ENCODE measurements at places on chromosomes 6 and 20.

DNA sequence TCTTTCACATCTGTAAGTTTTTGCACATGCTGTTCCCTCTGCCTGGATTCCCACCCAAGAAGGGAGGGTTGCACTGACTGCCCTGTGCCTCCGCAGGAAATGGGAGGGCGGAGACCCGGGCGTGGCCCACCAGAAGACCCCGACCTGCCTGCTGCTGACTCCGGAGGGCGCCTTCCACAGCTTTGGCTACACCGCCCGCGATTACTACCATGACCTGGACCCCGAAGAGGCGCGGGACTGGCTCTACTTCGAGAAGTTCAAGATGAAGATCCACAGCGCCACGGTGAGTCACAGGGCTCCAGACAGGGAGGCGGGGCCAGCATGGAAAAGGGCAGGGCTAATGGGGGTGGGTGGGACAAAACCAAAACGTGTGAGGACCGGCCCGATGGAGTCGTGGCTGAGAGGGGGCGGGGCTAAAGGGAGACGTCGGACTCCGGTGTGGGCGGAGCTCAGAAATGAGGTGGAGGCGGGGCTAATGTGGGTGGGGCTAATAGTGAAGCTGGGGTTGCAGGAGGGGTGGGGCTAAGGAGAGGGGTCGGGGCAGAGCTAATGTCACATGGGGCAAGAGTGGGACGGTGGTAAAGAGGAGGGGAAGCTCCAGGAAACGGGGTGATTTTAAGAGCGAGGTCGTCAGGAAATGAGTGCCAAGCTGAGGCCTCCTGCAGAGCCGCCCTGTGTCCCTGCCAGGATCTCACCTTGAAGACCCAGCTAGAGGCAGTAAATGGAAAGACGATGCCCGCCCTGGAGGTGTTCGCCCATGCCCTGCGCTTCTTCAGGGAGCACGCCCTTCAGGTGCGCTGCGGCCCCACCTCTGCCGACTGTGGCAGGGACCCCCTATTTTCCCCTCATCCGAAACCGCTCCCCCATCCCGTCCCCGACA, 12.6 kb downstream of the HSPA12B start:
- peak; percentile 65 for DNase-seq

DNA sequence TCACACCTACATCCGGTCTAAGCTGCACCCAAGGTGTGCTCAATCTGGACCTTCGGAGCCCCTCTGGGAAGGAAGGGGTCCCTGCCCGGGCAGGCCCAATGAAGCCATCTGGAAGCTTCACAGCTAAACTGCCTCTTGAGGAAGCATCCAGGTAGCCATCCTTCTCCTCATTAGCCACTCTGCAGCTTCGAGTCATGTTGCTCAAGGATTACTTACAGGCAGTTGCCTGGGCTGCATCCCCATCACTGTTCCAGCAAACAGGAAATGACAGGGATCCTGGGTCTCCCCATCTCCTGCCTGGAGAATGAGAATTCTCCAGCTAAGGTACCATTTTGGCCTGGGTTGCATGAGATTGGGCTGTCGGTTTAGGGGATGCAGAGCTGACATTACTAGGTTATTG, 91.7 kb downstream of the ERMARD start:
- DNase-seq, result no peak

DNA sequence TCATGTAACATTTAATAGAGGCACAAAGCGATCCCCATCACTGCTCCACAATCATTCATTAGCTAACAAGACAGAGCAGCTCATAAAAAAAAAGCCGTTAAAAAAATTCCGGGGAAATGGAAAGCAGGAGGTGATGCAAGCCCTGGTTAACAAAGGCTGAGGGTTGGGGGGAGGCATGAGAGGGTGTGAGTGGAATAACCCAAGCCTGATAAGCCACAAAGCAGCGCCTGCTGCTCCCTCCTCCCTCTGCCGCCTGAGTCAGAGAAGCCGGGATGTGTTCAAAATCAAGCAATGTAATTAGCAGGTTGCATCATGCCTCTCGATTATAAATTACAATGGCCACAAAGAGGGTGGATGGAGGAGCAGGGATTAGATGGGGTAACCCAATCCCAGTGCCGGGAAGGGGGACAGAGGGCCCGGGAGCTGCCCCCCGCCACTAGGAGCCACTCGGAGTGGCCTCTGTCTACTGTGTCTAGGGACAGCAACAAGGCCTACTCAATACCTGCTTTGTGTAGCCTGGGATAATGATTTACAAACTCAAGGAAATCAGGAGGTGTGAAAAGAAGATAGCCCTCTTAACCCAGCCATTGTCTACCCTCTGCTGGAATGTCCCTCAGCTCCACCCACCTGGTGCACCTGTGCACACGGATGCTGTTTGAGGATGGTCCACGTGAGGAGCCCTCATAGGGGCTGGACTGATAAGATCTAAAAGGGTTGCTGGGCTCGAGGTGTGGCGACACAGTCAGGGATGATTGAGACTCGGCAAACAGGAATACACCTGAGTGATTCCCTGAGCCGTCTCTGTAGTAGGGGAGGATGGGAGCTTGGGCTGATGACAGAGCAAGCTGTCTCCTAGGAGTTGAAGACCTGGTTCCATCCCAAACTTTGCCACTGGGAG, 156.9 kb downstream of the VEGFA start:
- DNase-seq, result no peak

- no peak for DNase-seq
Observed at GRCh38 chr20:35702051-35702823, 3.0 kb downstream of the ROMO1 start.

DNA sequence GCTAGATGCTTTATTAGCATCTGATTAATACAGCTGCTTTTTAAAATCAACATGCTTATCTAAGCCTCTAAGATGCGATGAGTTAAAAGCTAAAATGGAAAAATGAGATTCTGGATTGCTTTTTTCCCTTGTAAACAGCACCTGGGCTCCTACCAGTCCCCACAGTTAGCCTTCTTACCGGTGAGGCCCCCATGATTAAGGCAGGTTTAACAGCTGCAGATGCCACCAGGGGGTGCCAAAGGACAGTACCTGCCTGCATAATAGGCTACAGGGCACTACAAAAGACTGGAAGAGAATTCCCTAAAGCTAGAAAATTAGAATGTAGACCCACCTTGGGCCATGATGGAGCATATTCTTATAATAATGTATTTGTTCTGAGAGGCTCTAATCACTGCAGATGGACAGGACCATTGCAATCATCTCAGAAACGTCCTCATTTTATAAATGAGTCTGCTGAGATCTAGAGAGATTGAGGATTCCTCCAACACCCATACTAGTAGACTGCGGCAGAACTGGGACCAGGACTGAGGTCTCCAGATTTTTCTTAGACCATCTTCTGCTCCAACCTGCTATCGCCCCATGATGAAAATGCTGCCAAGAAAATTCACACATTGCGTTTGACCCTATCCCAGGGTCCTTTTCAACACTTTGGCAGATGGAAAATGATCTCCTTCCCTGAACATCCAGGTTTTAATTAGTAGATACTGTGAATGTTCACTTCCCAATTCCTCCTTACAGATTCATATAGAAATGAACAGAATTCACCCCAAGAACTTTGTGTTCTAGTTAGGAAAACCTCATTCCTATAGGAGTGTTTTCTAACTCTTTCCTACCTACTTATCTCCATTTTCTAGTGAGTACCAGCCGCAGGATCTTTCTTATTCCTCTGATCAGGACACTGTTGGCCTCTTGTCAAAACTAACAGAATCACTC, 148.8 kb downstream of the RPS12 start:
- DNase-seq, result peak; percentile 44

GRCh38 chr20:59123011-59123677, 40.5 kb upstream of the ZNF831 start:
- no peak for DNase-seq

- no peak for DNase-seq
Observed at GRCh38 chr20:53149148-53149889, 177.2 kb downstream of the TSHZ2 start.

DNA sequence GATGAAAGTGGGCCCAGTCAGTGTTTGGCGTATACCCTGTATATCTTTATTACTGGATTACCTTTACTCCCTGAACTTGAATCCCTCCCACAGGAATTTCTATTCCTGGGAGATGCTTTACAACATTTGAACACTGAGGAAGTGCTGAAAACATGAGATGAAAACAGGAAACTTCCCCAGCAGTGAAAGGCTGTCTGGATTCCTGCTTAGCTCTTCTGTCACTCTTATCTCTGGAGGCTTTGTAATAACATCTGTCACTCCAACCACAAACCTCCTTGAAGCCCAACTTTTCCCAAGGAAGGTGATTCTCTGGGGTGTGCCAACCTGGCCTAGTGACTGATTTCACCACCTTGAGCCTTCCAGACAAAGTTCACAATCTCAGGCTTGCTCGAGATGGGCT, 264.5 kb upstream of the BMP2 start:
- no peak for DNase-seq

DNA sequence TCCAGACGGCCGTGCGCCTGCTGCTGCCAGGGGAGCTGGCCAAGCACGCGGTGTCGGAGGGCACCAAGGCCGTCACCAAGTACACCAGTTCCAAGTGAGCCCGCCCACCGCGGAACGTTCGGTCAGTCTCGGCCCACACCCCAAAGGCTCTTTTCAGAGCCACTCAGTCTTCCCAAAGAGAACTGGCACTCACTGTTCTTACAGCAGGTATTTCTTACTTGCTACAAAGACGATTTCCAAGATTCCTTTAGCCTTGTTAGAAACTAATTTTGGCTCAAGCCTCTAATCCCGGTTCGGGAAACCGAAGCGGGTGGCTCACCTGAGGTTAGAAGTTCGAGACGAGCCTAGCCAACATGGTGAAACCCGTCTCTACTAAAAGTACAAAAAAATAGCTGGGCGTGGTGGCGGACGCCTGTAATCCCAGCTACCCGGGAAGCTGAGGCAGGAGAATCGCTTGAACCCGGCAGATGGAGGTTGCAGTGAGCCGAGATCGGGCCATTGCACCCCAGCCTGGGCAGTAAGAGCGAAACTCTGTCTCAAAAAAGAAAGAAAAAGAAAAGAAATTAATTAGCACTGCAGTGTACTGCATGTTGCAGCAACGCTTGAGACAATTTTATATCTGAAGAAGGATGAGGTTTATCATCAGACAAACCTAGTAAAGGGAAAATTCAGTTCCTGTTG, 73.1 kb downstream of the OR2B2 start:
- DNase-seq, result no peak

DNA sequence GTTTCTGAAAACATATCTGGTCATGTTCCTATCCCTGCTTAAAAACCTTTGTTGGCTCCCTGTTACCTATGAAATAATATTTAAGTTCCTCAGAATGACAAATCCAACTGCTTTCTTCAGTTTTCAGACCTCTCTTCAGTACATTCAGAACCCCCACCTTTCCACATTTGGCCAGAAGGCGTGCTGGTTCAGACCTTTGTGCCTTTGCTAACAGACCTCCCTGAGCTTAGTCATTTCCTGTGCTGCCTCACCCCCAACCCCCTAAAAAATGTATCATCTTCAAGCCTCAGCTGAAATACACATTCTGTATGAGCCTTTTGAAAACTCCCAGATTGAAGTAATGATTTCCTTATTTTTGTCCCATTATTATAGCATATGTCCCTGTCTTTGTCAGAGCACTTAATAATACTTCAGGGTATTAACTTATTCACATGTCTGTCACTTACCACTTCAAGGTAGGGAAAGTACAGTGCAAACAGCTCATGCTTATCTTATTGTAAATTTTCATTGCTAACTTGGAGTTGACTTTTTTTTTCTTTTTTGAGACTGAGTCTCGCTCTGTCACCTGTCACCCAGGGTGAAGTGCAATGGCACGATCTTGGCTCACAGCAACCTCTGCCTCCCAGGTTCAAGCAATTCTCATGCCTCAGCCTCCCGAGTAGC, 19.7 kb downstream of the FAM217A start:
- DNase-seq, result peak; percentile 35

DNA sequence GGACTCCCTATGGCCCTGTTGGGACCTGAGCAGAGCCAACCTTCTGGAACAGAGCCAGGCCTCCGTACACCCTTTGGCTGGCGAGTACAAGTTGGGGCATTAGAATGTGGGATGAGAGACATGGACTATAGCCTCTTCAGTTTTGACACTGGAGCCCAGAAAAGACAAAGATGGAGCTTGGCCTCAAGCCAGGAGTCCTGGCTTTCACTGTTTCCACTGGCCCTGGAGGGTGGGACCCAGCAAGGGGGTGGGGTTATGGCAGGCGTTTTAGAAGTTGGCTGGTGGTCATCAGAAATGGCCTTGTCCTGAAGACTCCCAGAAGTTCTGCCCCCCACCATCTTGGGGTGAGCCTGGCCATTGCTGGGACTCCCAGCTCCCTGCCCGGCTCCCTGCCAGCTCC, 21.8 kb downstream of the ITPR3 start:
- DNase-seq, result no peak

DNA sequence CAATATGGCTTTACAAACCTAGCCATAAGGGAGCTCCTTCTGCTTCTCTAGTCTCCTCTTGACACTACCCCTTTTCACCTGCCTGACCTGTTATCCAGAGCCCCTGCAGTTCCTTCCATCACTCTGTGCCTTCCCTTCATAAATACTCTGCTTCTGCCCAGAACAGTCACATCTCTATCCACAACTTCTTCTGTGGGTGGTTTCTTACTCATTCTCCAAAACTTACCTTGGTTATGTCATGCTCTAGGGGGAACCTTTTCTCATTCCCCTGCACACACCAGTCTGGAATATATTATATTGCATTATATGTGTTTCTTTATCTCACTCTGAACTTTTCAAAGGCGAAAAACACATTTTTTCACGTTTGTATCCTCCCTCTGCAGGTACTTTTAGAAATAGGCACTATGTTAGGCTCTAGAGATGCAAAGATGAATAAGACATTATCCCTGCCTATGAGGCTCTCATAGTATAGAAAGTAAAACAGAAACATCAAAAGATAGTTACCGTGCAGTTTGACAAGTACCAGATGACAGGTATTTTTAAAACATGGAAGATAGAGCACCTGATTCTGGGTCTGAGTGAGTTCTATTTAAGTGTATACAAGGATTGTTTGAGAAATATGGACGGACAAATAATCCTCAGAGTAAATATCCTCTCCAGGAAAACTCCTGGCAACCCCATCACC, 51.5 kb downstream of the AIG1 start:
- no peak for DNase-seq

GRCh38 chr20:62210496-62210855, 9.6 kb downstream of the HRH3 start:
- DNase-seq, result no peak

GRCh38 chr6:155599561-155599960, 143.9 kb upstream of the NOX3 start:
- DNase-seq, result no peak

DNA sequence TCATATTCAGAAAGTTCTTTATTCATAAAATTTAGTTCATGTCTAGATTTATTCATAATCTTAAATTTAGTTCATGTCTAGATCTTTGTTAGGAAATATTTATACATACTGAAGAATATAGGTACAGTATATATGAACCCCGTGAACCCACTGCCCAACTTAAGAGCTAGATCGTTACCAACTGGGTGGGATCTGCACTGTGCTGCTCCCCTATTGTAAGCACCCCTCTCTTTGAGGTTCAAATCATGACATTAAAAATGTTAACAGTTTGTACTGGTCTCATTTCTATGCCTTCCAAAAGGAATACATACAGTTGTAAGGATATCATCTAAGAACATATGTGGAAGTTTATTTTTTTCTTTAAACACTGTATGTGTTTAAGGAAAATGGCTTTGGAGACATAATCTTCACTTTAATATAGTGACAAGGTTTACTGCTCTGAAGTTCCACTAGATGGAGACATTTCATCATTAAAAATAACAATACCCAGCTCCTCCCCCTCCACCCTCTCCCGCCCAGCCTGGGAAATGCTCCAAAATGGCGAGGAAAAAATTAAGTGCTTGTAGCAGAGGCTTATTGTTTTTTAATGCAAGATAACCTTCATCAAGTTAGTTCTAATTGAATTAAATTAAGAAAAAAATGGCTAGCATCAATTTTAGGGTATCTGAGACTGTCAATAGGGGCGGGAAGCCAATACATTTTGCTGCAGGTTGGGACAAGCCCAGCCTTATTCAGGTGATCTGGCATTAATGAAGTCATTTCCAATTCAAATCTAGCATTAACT, 104.1 kb upstream of the TRAF3IP2 start:
- DNase-seq, result peak; percentile 40
